ENCODE measurements at places on chromosomes 2 and 18. TPM values are rescaled to one million over a fixed set of nuclear protein-coding genes. Genes with fewer than 3 reads are reported as not detected.

- no peak for DNase-seq
Observed at GRCh38 chr2:41859615-41860514, 188.0 kb upstream of the PKDCC start.

DNA sequence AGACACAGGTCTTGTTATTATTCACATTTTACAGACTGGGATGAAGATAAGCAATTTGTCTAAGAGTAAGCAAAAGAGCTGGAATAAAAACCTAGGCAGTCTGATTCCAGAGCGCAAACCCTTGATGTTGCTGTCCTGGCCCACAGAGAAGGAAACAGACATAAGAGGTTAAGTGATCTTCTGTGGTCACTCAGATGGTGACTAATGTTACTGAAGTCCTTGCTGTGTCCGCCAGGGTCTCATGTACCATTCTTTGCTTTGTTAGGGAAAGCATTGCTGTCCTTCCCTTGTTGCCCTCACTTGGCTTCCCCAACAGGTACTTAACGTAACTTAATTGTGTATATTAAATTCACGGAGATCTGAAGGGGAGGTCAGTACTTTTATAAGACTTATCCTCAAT, 14.9 kb upstream of the FAP start:
- DNase-seq: no peak

GRCh38 chr2:11743366-11743765, 3.1 kb upstream of the LPIN1 start:
- no peak for DNase-seq

DNA sequence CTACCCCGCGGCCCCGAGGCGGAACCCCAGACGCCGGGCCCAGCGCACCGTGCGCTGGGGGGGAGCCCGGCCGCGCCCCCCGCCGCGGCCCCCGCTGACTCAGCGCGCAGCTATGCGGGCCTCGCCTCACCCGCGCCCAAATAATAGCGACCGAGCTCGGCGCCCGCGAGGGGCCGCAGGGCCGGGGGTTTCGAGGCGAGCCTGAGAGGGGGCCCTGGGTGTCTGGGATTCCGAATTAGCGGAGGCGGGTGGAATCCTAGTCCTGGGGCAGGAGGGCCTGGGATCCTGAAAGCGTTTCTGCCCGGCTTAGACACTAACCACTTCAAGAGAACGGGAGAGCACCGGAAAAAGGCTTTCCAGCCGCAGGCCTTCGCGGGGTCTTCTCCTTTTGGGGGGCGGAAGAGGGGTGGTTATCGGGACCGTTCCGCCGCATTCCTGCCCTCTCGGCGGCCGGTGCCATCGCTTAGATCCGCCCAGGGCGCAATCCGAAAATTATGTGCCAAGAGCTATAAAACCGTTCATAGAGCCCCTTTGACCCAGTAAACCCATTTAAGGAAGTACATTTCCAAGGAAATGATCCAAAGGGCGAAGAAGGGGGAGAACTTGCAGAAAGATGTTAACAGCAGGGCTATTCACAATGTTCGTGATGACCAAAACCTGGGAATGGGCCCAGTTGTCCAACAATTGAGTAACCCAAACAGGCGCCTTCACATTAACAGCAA, 681 bp upstream of the ROCK2 start:
- DNase-seq: peak; percentile 89

DNA sequence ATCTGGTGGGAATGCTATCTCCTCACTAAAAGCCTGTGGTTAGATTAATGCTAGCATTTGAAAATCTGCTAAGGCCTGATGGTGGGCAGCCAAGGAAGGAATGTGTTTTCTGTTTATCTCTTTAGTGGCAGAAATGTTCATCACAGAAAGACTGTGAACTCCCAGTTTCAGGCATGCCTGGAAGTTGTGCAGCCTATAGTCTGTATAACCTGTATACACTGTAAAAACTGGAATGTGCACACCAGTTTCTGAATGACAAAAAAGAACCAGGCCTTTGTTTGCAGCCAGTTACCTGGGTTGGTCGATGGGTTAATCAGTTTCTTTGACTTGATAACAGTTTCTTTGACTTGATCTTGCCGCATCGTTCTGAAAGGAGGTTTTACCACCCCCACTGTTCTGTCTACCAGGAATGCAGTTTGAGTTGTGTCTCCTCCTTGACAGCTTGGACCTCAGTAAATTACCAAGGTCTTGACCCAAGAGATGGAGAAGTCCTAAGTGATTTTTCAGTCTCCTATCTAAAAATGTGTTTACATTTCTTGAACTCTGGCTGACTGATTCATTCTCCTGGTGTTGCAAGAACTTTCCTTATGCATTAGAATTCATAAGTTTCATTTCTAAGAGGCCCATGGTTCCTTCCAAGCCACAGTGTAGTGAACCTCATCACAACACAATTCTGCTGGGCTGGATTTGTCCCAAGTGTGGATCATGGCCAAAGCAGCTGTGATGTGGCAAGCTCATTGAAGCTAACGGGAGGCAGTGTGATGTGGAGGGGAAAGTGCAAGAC, 62.2 kb downstream of the KIAA2012 start:
- peak; percentile 95 for DNase-seq

GRCh38 chr2:124024561-124025170, 421 bp upstream of the CNTNAP5 start:
- no peak for DNase-seq

DNA sequence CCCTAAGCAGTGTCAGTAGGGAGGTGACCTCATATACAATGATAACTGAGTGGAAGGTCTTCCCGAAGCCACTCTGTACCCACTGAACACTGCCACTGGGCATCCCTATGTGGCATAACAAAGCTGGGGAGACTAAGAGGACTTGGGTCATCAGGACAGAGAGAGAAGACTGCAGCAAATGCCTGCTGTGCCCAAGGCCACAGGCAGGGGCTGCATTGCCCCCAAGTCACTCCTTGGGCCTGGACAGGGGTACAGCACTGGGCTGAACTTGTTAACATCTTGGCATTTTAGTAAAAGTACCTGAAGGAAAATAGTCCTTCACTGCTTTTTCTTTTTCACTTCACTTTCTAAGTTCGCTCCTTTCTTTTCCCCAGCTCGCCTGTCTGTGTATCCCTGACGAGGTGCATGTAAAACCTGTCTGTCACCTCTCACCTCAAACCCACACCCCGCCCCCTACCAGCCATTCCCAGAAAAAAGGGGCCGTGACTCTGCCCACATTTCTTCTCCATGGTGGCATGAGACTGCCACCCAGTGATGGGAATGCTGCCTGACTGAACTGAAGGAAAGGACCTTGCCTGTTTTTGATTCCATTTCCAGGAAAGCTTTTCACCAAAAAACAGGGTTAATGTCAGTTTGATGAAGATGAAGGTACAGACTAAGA, 62.9 kb downstream of the MTHFD2 start:
- no peak for DNase-seq

GRCh38 chr18:57439609-57439968, 4.4 kb downstream of the ONECUT2 start:
- no peak for DNase-seq

GRCh38 chr18:3810296-3810695, 360.3 kb downstream of the TGIF1 start:
- no peak for DNase-seq

Gene ZC3H6
- 13.2 TPM for total RNA-seq

- no peak for DNase-seq
Observed at GRCh38 chr2:105809097-105809473, 64.4 kb downstream of the NCK2 start.

DNA sequence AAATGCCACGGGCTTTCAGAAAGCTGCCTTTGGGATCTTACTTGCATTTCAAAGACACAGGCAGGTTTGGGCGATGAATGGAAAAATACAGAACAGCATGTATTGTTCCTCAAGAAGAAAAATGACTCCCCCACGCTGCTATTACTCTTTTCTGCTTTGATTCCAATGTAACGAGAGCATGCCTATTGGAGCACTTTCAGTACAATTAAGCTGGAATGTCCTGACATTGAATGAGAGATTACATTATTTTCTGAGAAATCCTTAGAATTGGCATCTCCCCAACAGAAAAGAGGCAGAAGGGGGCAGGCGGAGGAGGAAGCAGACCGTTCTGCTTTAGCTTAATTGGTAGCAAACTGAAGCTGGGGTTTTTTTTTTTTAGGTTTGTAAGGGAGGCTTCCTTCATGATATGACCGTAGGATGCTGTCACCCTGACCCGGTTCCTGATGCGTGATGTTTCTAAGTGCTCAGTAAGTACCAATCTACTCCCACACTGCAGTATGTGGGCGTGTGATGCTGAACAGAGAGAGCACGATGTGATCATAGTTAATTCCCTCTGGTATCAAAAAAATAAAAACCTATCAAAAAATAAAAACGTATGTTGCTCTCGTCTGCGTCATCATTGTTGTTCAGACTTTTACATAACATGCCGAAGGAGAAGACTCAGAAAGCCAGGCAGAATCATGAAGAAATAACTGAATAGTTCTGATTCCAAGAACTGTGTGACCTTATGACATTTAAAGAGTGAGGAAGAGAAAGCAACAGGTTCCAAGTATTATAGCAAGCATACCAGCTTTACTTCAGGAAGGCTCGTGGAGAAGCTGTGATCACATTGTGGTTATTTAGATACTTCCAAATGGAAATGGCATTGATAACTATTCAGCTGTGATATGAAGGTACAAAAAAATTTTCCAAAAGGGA, 40.5 kb downstream of the LONRF2 start:
- no peak for DNase-seq

GRCh38 chr18:10164271-10165071, 250.7 kb downstream of the VAPA start:
- no peak for DNase-seq

Gene GRHL1
- 2.5 TPM for total RNA-seq

GRCh38 chr2:96485751-96486651, 19.2 kb downstream of the NEURL3 start:
- peak; percentile 89 for DNase-seq

- DNase-seq: no peak
Observed at GRCh38 chr2:152097290-152097800, 1.5 kb downstream of the CACNB4 start.

GRCh38 chr2:127628767-127629614, 17.0 kb upstream of the GPR17 start:
- DNase-seq: no peak

GRCh38 chr2:158194229-158194628, 92.6 kb downstream of the UPP2 start:
- DNase-seq: no peak

Gene CAPN14
- 0.16 TPM for total RNA-seq

Gene TEX44
- not detected for total RNA-seq

GRCh38 chr2:58006952-58007284, 39.7 kb upstream of the VRK2 start:
- no peak for DNase-seq

Gene ATP6V1B1
- total RNA-seq: 0.66 TPM

GRCh38 chr18:51051105-51051712, 21.2 kb downstream of the SMAD4 start:
- no peak for DNase-seq

DNA sequence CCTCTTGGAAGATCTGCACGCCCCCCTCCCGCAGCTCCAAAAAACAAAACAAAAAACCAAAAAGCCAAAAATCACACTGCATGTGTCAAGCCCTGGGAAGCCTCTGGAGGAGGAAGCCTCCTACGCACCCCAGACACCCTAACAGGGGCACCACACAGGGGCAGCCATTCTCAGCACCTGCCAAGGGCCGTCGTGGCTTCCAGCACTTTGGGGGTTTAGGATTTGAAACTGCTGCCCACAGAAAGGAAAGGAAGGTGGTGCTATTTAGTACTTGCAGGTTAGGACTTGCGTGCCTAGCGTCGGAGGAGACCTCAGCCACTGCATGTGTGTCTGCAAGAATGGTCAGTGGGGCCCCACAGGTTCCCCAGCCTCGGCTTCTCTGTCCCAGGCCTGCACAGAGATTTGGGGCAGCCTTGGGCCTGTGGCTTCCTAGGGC, 419 bp upstream of the GPR55 start:
- peak; percentile 41 for DNase-seq
